ENCODE measurements at places on chromosomes 16 and 17. TPM values are rescaled to one million over a fixed set of nuclear protein-coding genes. Genes with fewer than 3 reads are reported as not detected.

DNA sequence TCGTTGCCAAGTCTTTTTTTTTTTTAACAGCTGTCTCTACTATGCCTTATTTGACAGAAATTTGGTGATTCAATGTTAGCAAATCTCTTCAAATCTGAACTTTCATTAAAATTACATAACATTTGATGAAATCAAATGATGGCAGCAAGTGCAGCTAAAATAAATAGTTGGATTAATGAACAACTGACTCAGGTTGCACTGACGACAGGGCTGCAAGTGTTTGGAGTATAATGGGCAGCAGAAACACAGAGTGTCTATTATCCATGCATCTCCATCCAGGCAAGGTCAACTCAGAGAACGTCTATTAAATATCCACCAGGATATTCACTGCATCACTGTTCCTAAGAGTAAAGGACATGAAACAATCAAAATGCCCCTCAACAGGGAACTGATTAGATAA, 109.8 kb downstream of the SLC39A11 start:
- no peak for DNase-seq

DNA sequence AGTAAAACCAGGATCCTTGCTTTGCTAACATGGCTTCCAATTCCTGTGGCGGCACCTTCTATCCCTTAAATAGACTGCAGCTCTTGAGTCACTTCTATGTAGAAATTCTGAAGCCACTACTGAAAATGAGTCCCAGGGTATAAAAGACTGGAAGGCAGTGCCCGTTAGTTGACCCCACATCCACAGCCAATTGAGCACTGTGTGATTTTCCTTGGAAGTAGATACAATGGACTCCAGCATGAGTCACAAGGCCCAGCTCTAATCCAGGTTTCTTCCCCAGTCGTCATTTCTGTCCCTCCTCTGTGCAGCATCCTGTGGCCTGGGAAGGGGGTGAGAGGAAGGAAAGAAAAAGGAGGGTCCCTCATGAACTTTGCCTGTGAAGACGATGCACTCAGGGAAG, 69.5 kb downstream of the HLF start:
- DNase-seq: no peak

The MARCHF10 gene
- total RNA-seq: not detected

- no peak for DNase-seq
Measured at GRCh38 chr17:80969030-80969673, 22.5 kb upstream of the CHMP6 start.

DNA sequence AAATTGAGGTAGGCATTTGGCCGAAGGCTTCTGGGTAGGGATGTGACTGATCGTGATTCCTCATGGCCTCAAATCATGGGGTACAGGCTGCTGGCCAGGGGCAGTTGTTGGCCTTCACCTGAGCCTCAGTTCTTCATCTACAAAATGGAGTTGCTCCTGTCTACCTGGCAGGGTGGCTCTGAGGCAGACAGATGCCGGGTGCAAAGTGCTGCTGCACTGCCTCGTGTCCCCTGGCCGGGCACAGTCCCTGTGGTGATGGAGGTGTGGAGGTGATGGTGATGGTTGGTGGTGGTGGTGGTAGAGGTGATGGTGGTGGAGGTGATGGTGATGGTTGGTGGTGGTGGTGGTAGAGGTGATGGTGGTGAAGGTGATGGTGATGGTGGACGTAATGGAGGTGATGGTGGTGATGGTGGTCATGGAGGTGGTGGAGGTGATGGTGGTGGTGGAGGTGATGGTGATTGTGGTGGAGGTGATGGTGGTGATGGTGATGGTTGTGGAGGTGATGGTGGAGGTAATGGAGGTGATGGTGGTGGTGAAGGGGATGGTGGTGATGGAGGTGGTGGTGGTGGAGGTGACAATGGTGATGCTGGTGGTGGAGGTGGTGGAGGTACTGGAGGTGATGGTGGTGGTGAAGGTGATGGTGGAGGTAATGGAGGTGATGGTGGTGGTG, 52.6 kb downstream of the RNF213 start:
- DNase-seq: no peak

Measured in A673 (cell line).